ENCODE measurements at places on chromosomes 3 and 15.
A peak's percentile ranks its signal among the peaks of the same experiment; 100 is the strongest.

- DNase-seq, result no peak
These were observed 91.0 kb downstream of the TPRG1 start for GRCh38 chr3:189262746-189263145.

DNA sequence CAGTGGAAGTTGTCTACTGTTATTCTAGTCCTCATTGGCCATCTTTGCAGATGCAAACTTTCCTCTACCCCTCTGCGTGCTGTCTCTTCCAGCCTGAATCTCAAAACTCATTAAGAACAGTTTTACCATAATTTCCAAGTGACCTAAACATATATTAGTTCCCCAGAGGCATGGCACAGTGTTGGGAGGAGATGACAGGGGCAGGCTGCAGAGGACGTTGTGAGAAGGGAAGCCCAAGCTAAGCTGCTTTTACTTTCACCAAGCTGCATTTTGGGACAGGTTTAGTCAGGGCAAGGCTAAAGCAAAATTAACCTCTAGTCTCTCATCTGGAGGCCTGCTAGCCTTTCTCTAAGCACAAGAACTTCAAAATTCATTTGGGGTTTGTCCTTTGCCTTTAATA, 318.6 kb upstream of the SATB1 start:
- DNase-seq, result no peak

- no peak for DNase-seq
These were observed 63.4 kb downstream of the GHSR start for GRCh38 chr3:172384836-172385235.

DNA sequence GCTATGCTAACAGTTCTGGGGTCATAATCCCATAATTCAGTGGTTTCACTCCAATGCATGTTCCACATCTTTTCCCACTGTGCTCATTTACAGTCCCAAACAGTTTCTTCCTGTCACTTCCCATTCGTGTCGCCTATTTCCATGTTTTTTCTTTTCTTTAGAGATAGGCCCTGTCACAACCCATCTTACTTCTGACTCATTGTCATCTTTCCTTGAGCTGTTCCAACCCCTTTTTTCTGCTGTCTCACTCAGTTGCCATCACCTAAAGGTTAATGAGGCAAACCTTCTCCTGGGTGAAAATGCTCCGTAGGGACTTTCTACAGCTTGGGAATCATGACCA, 814.5 kb downstream of the VGLL3 start:
- DNase-seq, result no peak

- no peak for DNase-seq
These were observed 161.8 kb upstream of the CBLB start for GRCh38 chr3:106030627-106030963.

DNA sequence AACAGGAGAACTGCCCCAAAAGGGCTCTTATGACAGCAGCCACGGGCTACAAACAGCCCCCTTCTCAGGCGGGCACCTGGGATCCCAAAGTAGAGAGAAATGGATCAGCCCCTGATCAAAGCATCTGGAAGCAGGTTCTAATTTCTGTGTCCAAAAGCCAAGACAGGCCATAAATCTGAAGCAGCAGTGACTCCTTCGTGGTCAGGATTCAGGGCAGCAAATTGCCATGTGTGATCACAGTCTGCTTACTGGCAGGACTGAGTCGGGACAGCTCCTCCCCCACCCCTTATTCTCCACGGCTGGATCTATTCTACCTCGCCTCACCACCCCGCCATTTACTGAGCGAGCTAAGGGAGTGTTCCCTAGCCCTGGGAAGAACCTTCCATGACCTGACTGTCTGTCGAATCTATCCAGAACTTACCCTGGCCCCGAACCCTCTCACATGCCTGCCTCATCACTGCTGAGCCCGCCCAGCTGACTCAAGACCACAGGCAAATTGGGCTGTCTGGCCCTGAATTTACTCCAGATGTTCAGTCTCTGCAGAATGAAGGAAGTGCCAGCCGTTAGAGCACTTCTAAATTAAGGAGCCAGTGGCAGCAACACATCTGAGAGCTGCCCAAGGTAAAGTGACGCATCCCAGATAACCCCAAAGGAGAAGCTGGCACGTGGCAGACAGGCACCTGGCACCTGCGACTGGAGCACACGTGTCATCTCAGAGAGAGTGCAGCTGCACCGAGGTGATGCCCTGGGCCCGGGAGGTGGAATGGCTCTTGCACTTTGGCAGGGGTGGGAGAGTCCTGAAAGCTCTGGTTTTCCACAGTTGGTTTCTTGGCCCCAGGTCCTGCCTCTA, 1.3 kb downstream of the LRRC15 start:
- no peak for DNase-seq

- DNase-seq, result no peak
These were observed 1049.1 kb downstream of the FHIT start for GRCh38 chr3:60202052-60202726.

DNA sequence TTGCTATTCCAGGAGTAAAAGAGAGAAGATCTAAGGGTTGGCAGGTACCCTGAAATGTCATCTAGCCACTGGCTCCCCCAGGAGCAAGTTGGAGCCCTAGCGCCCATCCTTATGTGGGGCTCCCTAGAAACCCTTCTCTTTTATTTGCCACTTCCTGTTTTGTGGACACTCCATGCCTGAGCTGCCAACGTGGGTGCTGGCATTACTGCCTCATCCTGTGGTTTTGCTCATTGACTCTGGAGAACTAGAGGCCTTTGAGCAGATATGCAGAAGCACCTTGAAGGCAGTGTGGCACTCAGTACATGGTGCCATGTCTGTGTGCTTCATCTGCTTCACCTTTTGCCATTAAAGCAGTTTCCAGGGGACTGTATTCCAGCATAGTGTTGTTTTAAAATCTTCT, 8.1 kb downstream of the EDEM1 start:
- peak; percentile 60 for DNase-seq

GRCh38 chr15:52440414-52440813, 88.3 kb downstream of the MYO5A start:
- DNase-seq, result peak; percentile 19

DNA sequence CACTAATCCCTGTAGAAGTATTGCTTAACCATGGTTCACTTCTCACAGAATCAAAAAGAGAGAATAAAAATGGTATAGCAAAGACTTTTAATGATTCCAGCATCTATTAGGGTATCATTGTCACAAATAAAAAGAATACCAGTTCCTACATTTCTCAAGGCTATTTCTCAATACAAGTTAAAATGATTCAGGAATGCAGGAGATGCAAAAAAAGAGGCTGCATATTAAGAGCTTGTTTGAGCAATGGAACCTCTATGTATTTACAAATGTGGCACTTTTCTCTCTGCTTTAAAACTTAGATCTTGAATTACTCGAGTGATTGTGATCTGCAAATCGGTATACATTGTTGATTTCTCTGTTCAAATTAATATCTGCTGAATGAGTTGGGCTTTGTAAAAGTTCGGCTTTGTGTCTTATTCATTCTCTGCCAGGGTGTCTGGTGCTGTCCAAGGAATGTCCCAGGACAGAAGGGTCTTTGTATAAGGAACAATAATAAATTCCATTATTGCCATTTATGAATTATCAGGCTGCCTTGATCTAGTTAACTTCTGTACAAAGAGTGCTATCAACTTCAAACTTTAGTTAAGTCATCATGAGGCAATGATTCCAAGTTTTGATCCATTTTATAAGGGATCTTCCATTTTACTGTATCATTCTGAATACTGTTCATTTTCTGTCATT, 364.2 kb downstream of the RBMS3 start:
- no peak for DNase-seq

DNA sequence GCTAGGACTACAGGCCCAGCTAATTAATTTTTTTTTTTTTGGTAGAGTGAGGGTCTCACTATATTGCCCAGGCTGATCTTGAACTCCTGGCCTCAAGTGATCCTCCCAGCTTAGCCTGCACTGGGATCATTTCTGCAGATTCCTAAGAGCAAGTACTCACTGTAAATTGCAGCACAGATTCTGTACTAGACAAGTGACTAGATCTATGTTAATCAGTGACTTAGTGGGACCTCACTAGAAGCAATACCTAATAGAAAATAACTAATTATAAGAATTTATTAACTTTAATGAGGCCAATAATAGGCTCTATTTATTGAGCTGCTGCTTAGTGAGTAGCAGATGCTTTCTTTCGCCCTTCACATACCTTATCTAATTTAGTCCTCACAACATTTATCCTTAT, 10.6 kb upstream of the UTS2B start:
- no peak for DNase-seq

DNA sequence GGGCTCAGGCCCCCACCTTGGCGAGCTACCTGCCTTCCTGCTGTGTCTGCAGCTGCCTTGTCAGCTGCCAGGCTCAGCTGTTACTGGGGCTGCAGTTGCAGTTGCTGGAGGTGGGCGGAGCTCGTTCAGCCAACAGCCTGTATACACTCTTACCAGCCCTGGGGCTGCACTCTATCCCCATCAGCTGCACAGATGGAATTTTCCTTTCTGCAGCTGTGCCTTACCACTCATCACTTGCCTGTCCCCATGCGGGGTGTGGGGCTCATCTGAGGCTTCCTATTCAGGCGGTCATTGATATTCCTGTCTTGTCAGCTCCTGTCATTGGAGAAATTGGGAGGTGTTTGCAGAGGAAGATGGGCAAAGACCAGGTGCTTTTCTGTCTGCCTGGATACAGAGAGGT, 9.1 kb upstream of the SYN2 start:
- no peak for DNase-seq

DNA sequence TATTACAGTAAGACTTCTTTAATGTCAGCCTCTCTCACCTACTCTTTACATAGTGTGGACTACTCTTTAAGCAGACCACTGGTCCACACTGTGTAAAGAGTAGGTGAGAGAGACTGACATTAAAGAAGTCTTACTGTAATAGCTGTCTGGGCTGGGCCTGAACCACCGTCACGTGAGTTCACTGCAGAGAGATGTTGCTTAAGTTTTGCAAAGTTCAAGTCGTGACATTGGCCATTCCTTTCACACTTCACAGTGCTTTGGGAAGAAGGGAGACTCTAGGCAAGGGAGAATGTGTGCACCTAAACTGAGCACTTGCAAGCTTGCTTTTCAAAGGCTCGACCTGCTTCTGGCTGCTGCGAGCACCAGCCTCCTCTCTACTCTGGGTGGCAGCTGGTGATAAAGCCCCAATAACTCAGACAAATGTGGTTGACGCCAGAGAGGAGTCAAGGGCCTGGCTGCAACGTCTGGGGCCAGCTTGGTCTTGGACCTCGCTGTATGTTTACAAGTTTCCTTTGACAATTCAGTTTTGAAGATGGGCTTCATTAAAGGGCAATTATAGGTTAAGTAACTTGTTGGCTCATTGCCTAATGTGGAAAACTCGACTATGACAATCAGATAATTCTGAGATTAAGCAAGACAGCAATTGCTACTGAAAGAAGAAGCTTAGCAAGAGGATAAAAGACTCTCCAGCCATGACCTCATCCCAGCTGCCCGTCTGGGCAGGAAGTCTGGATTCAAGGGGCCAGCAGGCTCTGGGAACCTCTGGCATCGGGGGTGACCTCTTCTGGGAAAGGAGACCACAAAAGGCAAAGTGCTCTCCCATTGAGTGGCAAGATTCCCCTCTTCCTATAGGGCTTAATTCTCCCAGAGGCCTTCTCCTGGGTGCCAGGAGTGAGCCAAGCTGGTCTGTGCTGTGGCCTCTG, 242.1 kb upstream of the TLE3 start:
- no peak for DNase-seq

DNA sequence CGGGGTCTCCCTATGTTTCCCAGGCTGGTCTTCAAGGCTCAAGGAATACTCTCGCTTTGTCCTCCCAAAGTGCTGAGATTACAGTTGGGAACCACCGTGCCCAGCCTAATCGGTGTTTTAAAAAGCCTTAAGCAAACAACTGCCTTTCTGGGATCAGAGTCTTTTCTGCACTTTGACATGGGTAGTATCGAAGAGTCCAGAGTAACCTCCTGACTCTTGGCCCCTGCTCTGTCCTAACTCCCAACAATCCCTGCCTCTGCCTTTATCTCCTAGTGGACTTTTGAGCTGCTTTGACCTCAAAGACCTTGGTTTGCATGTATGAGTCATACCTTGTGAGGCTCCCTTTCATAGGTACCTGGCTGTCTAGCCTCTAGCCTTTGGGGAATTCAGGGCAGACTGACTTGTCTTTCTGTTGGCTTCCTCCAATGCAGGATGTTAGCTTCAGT, 21.0 kb upstream of the HACD2 start:
- no peak for DNase-seq

GRCh38 chr3:13792512-13793371, 87.1 kb downstream of the WNT7A start:
- DNase-seq, result no peak

GRCh38 chr3:174440253-174440701, 418.9 kb upstream of the NAALADL2 start:
- no peak for DNase-seq

DNA sequence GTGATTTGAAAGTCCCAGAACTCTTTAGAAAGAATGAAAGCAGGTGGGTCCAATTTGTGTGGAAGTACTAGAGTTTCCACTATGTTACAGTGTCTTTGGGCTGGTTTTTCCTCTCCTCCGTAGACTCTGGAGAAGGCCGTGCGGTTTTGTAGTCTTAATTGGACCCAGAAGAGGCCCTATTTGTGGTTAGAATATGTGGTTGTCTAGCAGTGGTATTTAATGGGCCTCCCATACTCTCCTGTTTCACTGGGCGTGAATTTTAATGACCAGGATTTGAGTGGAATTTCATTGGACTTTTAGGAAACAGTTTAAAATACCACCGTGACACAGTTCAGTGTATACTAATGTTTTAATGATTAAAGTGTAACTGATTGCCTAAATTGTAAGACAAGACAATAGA, 182.3 kb downstream of the BBX start:
- no peak for DNase-seq

GRCh38 chr3:58668247-58668646, 1.7 kb upstream of the FAM3D start:
- DNase-seq, result no peak

GRCh38 chr3:153404157-153404556, 242.1 kb downstream of the RAP2B start:
- DNase-seq, result no peak

DNA sequence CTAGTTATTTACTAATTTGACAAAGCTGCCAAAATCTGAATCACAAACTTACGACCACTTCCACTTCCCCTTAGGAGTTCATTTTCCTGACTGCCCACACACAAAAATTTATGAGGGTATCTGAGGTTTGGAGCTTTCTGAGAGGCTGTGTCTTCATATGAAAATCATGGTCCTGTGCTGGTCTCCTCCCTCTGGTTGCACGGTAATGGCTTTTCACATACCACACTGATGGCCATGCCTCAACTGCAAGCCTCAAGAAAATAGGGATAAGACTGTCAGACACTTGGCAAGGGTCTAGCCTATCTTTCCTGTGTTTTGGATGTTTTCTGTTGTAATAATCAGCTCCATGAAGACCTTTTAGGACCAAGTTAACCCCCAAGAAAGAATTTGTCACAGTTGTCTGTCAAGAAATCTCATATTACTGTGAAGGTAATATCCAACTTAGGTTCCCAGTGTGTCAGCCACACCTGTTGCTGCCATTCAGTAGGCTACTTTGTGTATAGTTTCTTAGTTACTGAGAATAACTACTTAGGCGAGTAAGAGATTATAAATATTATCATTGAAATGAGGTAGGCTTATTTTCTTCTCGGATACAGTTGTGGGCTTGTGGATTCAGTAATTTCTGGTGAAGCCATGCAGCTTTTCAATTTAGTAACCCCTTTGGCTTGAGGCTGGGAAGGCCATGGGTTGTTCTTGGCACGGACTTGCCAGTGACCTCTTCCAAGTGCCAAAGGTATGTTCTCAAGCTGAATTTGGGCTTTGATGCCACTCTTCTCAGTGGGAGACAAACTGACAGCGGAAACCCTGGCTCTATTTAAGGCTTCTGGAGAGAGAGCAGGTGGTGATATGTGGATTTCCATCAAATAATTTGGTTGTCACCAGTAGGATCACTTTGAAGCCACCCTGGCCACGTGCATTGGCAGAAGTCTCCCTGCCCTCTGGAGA, 101.1 kb downstream of the RYR3 start:
- no peak for DNase-seq

GRCh38 chr3:4492208-4493013, 737 bp upstream of the ITPR1 start:
- peak; percentile 45 for DNase-seq

- no peak for DNase-seq
These were observed 8.3 kb upstream of the TM4SF4 start for GRCh38 chr3:149466192-149466591.
